ENCODE measurements at places on chromosomes 7 and 10. TPM values are rescaled to one million over a fixed set of nuclear protein-coding genes. Genes with fewer than 3 reads are reported as not detected.

Gene EBLN1
- not detected for total RNA-seq

Gene NME8
- total RNA-seq = not detected

Gene PPIA
- 1,538 TPM for total RNA-seq

Gene AGMO
- not detected for total RNA-seq

Gene CPA4
- total RNA-seq = 0.27 TPM

Gene LRMDA
- 7.9 TPM for total RNA-seq

Gene VCL
- 232 TPM for total RNA-seq

Gene ITPRID1
- total RNA-seq = not detected

Gene NPSR1
- total RNA-seq = not detected

Gene ELFN1
- 1.2 TPM for total RNA-seq

Gene HOXA11
- 0.09 TPM for total RNA-seq

Gene CPA2
- total RNA-seq = not detected

Gene MALRD1
- not detected for total RNA-seq

Gene EPHA1
- not detected for total RNA-seq

Gene STK31
- total RNA-seq = 0.19 TPM

Gene ERVW-1
- not detected for total RNA-seq

Gene ACTL6B
- total RNA-seq = not detected

Gene FGL2
- 3.1 TPM for total RNA-seq

Gene NRG3
- 0.19 TPM for total RNA-seq

Gene PIK3CG
- 7.2 TPM for total RNA-seq

Gene PTER
- total RNA-seq = 6.7 TPM

Measured in endothelial cell of coronary artery (primary cell).